Spinal cord (tissue), 10 donors: ENCODE measurements at places on chromosomes 13 and 19. TPM values are rescaled to one million over a fixed set of nuclear protein-coding genes. Genes with fewer than 3 reads are reported as not detected.

CEACAM5 gene
- not detected for total RNA-seq

- H3K27ac ChIP-seq = no peak overlapping the region
- no peaks in the 10 kb centered on the region for H3K4me1 ChIP-seq
- peak; percentile 33 for DNase-seq
- no peak overlapping the region for H3K4me3 ChIP-seq
Observed at GRCh38 chr13:66840621-66841020, 389.5 kb downstream of the PCDH9 start.

GRCh38 chr19:28148554-28148953 is 1064.4 kb downstream of the UQCRFS1 start:
- H3K36me3 ChIP-seq = no peaks in the 10 kb centered on the region
- H3K4me3 ChIP-seq = no peak overlapping the region
- peaks cover 3% of the 10 kb centered on the region for H3K4me1 ChIP-seq
- H3K27ac ChIP-seq = no peak overlapping the region
- DNase-seq = no peak
- no peaks in the 10 kb centered on the region for H3K27me3 ChIP-seq

ARHGEF1 gene
- 27.0 TPM for total RNA-seq

- H3K4me3 ChIP-seq = no peak overlapping the region
- no peaks in the 10 kb centered on the region for H3K36me3 ChIP-seq
- no peak overlapping the region for H3K27ac ChIP-seq
- H3K27me3 ChIP-seq = no peaks in the 10 kb centered on the region
- DNase-seq = peak; percentile 60
Observed at GRCh38 chr13:50309318-50309717, 294.1 kb downstream of the KCNRG start.

CYP4F2 gene
- total RNA-seq = 0.17 TPM

GRCh38 chr19:55678121-55678671 is 3.2 kb downstream of the EPN1 start:
- H3K4me3 ChIP-seq = no peak overlapping the region
- H3K27ac ChIP-seq = no peak overlapping the region
- H3K27me3 ChIP-seq = no peaks in the 10 kb centered on the region
- peaks cover 71% of the 10 kb centered on the region for H3K36me3 ChIP-seq

NAXD gene
- 28.1 TPM for total RNA-seq

SHC2 gene
- total RNA-seq = 24.2 TPM

DNA sequence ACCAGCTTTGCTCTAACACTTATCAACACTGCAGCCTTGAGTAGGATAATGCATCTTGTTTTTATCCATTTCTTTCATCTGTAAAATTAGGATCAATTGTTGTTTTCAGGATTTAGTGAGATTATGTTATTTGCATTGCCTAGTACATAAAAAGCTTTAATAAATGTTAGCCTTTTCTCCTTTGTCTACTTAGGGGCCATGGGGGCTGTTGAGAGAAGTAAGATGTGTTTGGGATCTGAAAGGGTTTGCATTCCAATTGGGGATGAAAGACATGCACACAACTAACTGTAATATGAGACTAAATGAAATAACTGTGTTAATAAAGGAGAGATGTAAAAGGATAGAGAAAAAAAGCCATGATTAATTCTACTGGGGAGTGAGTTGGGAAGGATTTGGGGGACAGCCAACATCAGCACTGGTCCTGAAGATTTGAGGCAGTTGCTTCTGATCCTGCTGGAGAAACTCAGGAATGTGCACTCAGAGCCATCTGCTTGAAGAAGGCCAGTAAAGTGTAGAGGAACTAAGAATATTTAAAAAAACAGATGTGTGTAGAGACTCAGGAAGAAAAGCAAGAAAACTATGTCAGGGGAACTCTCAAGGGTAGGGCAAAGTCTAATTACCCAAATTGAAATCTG is 236.3 kb downstream of the OLFM4 start:
- H3K36me3 ChIP-seq = no peaks in the 10 kb centered on the region
- no peak overlapping the region for H3K27ac ChIP-seq
- no peaks in the 10 kb centered on the region for H3K4me1 ChIP-seq
- H3K27me3 ChIP-seq = no peaks in the 10 kb centered on the region
- H3K4me3 ChIP-seq = no peak overlapping the region

GRCh38 chr19:34642241-34642640 is 34.7 kb downstream of the SCGB2B2 start:
- H3K36me3 ChIP-seq = no peaks in the 10 kb centered on the region
- no peak overlapping the region for H3K4me3 ChIP-seq
- H3K27ac ChIP-seq = no peak overlapping the region
- no peaks in the 10 kb centered on the region for H3K4me1 ChIP-seq

- H3K4me1 ChIP-seq = peaks cover 36% of the 10 kb centered on the region
- no peaks in the 10 kb centered on the region for H3K27me3 ChIP-seq
- no peak for DNase-seq
- no peak overlapping the region for H3K4me3 ChIP-seq
Observed at GRCh38 chr19:33410915-33411401, 37.4 kb downstream of the CEBPG start.

DNA sequence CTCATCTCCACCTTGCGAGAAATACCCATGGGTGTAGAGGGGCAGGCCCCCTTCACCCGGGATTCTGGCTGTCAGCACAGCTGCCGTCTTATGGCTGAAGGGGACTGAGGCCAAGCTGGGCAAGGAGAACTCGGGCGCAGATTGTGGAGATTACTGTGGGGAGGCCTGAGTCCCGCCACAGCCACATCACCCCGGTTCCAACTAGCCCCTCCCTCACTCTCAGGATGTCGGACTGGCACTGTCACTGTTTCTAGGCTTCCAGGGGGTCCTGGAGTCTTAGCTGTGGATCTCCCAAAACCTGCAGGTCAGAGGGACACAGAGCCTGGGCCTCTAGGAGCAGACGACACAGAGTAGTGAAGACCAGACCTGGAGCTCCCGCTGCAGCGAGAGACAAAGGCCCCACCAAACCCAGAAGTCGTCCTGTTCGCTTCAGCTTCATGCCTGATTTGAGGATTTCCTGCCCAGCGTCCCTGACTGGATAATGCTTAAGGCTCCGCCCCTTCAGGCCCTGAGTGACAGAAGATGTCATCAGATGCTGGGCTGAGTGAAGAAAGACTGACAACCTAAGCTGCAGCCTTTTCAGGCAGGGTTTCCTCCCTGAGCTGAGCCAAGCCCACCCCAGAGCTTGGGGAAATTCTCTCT is 55.8 kb downstream of the ZNF93 start:
- H3K27me3 ChIP-seq = no peaks in the 10 kb centered on the region
- peaks cover 7% of the 10 kb centered on the region for H3K4me1 ChIP-seq
- no peaks in the 10 kb centered on the region for H3K36me3 ChIP-seq
- peak; percentile 90 for DNase-seq

FPR1 gene
- total RNA-seq = 5.2 TPM

DNA sequence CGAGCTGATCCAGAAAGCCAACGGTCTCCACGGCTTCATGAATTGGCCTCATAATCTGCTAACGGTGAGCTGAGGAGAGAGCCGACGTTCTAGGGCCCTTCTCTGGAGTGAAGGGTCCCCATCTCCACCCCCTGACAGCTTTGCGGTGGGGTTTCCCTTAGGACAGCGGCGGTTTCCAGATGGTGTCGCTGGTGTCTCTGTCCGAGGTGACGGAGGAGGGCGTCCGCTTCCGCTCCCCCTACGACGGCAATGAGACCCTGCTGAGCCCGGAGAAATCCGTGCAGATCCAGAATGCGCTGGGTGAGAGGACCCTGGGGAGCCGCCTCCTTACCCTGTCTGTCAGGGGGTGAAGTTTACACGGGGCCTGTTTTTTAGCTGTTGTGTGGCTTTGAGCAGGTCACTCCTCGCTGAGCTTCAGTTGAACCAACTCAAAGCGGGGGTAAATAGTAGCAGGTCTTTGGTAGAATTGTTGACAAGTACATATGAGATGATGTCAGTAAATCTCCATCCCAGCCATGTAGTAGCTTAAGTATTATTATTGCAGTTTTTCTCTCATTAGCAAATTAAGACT is 801 bp downstream of the QTRT1 start:
- H3K27ac ChIP-seq = peak overlapping the region; percentile 65
- H3K36me3 ChIP-seq = peaks cover 31% of the 10 kb centered on the region
- peaks cover 16% of the 10 kb centered on the region for H3K4me1 ChIP-seq
- H3K4me3 ChIP-seq = peak overlapping the region; percentile 93

HIPK4 gene
- 0.11 TPM for total RNA-seq

MEDAG gene
- 10.8 TPM for total RNA-seq

DYRK1B gene
- total RNA-seq = 16.6 TPM

KLK4 gene
- total RNA-seq = not detected

GRCh38 chr13:19862481-19863313 is 752 bp downstream of the ZMYM5 start:
- no peak for DNase-seq
- peaks cover 27% of the 10 kb centered on the region for H3K4me1 ChIP-seq
- peak overlapping the region; percentile 80 for H3K4me3 ChIP-seq
- H3K27me3 ChIP-seq = no peaks in the 10 kb centered on the region

ZNF440 gene
- total RNA-seq = 21.0 TPM

- H3K27me3 ChIP-seq = no peaks in the 10 kb centered on the region
- H3K4me1 ChIP-seq = no peaks in the 10 kb centered on the region
- no peaks in the 10 kb centered on the region for H3K36me3 ChIP-seq
Observed at GRCh38 chr13:37833411-37833810, 36.2 kb downstream of the TRPC4 start.

- H3K36me3 ChIP-seq = peaks cover 17% of the 10 kb centered on the region
- H3K27me3 ChIP-seq = peaks cover 21% of the 10 kb centered on the region
- DNase-seq = no peak
- H3K4me1 ChIP-seq = peaks cover 24% of the 10 kb centered on the region
- no peak overlapping the region for H3K4me3 ChIP-seq
Observed at GRCh38 chr19:14056741-14057356, 5.0 kb downstream of the PALM3 start.

DNA sequence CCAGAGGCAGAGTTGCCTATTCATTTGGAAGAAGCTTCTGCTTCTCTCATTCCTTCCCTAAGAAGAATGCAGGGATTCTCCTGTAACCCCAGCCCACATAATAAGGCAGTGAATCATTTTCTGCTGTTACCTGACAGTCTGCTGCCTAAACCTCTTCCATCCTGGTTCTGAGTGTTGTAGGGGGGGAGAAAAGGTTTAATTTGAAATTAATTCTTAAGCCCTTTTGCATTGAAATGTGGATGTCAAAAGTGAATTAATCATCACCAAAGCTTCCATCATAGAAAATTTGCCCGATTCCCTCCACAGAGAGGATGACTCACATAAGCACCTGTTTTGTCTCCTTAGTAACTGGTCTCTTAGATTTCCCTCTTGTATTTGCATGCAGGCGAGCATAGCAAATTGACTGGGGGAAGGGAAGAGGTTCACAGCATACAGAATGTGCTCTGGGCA is 146.7 kb upstream of the FNDC3A start:
- H3K4me3 ChIP-seq = no peak overlapping the region
- no peaks in the 10 kb centered on the region for H3K27me3 ChIP-seq
- DNase-seq = no peak
- no peaks in the 10 kb centered on the region for H3K36me3 ChIP-seq
- H3K27ac ChIP-seq = no peak overlapping the region

GRCh38 chr13:93279982-93280381 is 53.4 kb downstream of the GPC6 start:
- H3K36me3 ChIP-seq = no peaks in the 10 kb centered on the region
- H3K27me3 ChIP-seq = no peaks in the 10 kb centered on the region
- no peak overlapping the region for H3K27ac ChIP-seq
- no peak overlapping the region for H3K4me3 ChIP-seq
- H3K4me1 ChIP-seq = no peaks in the 10 kb centered on the region
- no peak for DNase-seq

ZNF765 gene
- 16.3 TPM for total RNA-seq

DNA sequence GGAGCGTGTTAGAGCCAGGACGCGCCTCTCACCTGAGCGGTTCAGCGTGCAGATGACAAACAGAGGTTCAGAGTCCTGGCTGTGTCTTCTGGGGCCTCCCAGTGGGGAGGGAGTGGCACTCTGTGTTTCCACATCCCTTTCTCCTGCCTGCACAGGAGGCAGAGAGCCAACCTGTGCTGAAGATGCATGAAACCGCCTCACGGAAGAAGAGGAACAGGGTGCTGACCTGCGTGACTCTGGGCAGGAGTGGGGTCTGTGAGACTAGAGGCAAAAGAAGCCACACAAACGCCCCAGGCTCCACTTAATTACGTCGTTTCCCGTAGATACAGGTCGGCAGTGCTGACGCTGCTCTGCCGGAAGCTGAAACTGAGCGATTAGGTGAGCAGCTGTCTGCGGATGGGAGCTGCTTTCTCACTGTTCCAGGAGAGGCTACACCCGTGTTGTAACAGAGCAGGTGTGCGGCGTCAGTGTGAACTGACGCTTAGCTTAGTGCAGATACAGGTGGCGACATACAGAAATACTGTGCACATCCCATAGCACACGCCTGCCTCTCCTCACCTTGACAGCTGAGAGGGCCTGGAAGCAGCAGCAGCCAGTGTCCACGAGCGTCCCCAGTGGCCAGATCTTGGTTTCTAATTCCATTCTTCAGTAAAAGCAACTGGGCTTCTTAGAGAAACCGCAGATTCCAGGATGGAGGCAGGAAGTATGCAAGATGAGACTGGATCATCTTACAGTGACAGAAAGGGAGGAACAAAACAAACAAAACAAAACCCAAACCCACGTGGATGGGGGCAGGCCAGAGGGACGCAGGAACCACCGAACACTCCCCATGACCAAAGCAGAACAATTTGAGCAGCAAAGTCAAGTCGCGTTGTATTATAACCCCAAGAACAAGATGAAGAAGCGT is 37.7 kb upstream of the MCF2L start:
- peaks cover 17% of the 10 kb centered on the region for H3K4me1 ChIP-seq
- no peaks in the 10 kb centered on the region for H3K36me3 ChIP-seq
- no peak overlapping the region for H3K27ac ChIP-seq
- H3K27me3 ChIP-seq = no peaks in the 10 kb centered on the region

- no peak for DNase-seq
- H3K4me1 ChIP-seq = peaks cover 21% of the 10 kb centered on the region
Observed at GRCh38 chr19:56991912-56992311, 127.9 kb upstream of the USP29 start.

GRCh38 chr13:51045451-51045850 is 65.6 kb downstream of the C13orf42 start:
- H3K27me3 ChIP-seq = no peaks in the 10 kb centered on the region
- no peak for DNase-seq
- no peak overlapping the region for H3K27ac ChIP-seq
- H3K36me3 ChIP-seq = no peaks in the 10 kb centered on the region

ZNF729 gene
- total RNA-seq = 0.30 TPM

DNA sequence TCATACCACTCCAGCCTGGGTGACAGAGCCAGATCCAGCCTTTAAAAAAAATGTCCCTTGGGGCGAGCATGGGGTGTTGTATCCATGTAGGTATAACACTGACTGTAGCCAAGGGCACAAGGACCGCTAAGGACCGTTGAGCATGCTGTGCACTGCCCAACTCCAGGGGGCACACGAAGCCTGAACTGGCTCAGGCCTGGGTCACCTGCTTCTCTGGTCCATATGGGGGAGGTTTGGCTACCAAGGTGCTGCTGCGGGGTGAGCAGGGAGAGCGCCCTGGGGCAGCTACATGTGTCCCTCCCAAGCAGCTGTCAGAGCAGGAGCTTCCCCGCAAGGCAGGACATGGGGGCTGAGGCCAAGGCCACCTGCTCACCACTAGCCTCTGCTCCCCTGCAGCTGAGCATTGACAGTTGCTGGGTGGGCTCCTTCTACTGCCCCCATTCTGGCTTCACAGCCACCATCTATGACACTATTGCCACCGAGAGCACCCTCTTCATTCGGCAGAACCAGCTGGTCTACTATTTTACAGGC is 16.3 kb downstream of the CATSPERG start:
- no peak for DNase-seq
- H3K4me3 ChIP-seq = no peak overlapping the region
- peaks cover 3% of the 10 kb centered on the region for H3K27me3 ChIP-seq
- no peaks in the 10 kb centered on the region for H3K4me1 ChIP-seq
- H3K27ac ChIP-seq = no peak overlapping the region

CGB2 gene
- total RNA-seq = not detected

MAN2B1 gene
- 30.6 TPM for total RNA-seq
